ENCODE measurements at places on chromosomes 3 and 15.

DNA sequence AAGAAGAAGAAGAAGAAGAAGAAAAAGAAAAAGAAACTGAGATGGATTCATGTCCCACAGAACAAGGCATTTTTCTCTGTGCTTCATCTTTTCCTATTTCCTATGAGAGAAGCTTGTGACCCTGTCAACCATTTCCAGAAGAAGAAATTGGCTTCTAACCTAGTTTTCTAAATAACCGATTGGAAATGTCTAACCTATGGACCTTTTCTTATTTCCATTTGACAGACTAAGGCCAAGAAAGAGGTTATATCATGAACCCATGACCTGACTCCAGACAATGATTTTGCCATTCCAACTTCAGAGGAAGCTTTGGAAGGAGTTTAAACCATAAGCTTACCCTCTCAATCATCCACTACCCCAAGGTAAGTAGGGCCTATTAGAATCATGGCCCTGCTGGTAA, 16.3 kb upstream of the CSRNP1 start:
- DNase-seq = no peak

DNA sequence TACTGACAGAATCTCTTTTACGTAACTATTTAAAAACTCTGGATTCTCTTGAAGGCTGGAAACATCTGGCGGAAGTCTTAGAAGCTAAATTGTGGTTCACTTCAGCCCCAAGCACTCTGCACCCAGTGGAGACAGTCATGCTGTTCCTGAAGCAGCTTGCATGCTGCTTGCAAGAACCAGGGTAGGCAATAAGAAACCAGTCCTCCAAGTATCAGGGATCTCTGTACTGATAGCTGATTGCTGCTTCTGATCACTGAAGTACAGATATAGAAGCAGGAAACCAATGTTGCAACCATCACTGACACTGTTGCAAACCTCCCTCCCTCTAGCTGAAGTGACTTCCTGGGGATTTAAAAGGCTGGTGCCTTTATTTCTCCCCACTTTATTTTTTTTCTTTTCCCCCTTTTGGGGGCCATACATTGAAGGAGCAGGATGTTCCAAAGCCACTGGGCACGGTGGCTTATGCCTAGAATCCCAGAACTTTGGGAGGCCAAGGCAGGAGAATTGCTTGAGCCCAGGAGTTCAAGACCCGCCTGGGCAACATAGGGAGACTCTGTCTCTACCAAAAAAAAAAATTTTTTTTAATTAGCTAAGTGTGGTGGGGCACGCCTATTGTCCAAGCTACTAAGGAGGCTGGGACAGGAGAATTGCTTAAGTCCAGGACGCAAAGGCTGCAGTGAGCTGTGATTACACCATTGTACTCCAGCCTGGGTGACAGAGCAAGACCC, 15.3 kb downstream of the SPCS1 start:
- no peak for DNase-seq

- no peak for DNase-seq
These were observed 534.2 kb downstream of the NSUN3 start for GRCh38 chr3:94596887-94597566.

- DNase-seq = no peak
These were observed 105.5 kb downstream of the PLD1 start for GRCh38 chr3:171704814-171705213.

- no peak for DNase-seq
These were observed 43.7 kb downstream of the LRRC49 start for GRCh38 chr15:70936326-70936725.

DNA sequence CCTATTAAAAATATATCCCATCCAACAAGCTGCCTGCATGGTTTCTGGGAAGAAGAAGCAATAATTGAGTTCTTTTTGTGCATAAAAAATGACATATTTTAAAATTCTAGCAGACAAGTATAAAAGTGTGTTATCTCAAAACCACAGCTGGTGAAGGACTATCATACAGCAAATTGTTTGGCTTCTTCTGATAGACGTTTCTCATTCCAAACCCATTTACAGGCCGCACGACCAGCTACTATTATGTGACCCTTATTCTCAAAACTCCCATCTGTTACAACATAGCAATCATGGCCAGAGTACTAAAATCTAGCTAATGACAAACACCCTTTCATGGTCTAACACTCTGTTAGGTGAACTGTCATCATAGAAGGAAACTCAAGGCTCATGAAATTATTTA, 21.7 kb downstream of the ETFA start:
- DNase-seq = no peak

DNA sequence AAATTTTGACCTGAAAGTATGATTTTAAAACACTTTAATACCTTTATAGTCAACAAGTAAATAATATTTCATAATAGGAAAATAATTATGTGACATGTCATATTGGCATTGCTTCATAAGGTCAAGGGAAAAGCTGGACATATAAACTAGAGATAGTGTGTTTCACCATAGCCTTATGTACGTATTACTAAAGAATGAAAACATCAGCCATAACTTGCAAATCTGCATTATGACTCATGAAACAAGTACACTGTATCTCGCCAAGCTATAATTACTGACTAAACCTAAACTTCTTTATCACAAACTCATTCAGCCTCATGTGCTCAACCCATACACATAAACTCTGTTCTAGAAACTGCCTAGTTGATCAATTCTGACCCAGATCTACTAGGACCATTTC, 950.1 kb downstream of the FHIT start:
- DNase-seq = no peak

- DNase-seq = no peak
These were observed 499.4 kb upstream of the MDFIC2 start for GRCh38 chr3:70811880-70812279.

DNA sequence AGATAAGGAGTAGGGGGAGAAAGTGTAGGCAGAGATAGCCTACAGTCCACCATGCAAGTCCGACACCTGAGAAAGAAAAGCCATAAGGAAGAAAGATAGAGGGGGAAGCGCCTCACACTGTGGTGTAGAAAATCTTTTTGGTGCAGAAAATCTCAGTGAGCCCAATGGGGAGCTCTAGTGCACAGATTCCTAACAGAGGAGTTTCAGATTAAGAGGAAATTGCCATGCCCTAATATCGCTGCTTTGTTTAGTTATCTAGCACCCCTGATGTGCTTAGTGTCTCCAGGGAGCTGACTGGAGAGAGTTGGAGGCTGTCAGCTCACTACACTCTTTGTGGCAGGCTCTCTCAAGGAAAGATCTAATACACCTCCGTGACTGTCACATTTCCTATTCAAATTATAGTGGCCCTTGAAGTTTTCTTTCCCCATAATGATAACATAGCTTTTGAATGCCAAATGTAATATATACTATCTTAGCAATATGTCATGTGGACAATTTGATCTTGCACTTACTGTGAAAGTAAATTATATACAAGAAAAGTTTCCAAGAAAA, 33.7 kb downstream of the CGGBP1 start:
- no peak for DNase-seq

DNA sequence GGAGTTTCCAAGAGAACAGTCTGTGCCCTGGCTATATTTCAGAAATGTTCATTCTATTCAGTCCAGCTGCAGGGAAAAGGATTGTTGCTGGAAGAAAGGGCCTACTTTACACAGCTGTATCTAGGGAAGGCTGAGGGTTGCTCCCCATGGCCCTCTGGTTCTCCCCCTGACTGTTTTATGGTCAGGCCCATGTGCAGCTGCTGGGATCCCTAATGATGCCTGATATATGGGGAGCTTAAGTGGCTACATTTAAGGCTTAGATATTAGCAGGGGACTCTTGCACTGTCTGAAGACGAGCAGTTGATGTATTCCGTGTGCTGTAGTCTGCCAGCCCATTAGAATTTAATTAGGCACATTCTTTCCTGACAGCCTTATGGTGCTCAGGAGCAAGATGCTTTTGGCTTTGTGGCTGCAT, 72.0 kb downstream of the FAM43A start:
- DNase-seq = no peak

DNA sequence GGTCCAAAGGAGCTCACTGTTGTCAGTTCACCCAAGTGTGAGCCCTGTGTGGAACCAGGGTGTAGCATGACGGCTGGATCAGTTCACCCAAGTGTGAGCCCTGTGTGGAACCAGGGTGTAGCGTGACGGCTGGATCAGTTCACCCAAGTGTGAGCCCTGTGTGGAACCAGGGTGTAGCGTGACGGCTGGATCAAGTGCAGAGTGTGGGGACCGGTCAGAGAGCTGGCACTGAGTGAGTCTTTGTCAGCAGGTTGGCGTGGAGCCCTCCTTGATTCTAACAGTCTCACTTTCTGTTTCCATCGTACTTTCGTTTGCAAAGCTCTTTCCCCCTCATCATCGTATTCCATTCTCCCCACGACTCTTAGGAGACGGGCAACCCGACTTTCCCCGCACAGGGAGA, 57.9 kb upstream of the DLG1 start:
- DNase-seq = no peak

DNA sequence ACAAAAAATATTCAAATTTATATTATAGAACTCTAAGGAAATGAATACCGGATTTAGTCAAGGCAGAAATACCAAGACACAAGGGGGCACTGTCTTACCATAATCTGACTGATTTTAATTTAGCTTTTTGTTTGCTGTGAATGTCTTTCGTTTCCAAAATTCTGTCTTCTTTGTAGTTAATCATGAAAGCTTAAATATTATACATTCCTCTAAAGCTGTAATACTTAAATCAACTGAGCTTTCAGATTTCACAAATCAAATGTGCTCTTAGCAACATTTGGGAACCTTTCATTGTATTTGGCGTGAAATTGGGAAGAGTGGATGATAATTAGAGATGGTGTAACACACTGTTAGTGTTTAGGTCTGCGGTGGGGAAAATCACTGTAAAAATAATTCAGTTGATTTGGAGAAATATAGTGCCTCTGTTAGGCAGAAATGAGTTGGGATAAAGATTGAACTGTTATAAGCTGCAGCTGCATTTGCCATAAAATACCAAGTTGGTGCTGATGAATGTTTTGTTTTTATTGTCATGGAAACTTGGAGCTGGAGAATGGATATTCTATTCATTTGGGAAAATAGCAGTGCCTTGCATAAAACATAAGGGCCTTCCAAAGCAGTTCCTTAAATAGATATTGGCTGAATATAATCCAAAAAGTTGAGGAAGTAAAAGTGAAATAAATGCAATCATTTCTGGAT, 228.2 kb downstream of the TCF12 start:
- no peak for DNase-seq

GRCh38 chr3:152405915-152406802, 137.4 kb downstream of the MBNL1 start:
- no peak for DNase-seq

GRCh38 chr3:51696954-51697353, 9.9 kb upstream of the GRM2 start:
- no peak for DNase-seq

DNA sequence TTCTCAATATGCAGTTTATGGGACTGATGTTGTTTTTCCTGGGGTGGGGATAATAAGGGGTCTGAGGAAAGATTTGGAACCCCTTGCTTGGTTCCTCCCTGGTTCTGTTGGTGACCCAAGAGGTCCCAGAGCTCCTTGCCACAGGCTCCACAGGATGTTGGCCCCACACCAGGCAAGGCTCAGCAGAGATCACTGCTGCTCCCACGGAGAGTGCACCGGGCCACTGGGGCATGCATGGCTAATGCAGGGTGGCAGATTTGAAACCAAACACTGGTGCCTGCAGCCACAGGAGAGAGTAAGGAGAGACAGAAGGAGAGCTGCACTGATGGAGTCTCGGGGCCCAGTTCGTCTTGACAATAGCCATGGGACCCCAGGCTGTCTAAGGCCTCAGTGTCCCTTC, 2.5 kb downstream of the FAM107A start:
- no peak for DNase-seq

GRCh38 chr15:98583771-98584430, 64.4 kb upstream of the IGF1R start:
- DNase-seq = no peak

GRCh38 chr3:197520311-197521276, 35.2 kb downstream of the BDH1 start:
- DNase-seq = no peak

DNA sequence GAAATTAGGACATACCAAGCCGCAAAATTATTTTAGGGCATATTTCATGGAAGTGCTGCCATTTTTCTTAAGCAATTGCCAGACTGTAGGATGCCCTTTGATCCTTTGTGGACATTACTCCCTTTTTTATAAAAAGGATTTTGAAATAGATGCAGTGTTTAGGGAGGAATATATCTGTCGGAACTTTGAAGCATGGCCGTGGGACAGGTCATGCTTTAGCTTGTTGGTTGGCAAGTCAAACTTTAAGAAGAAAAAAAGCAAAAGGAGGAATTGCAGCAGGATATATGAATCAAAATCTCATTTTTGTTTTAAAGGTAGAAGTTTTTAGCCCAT, 122.1 kb downstream of the MCTP2 start:
- no peak for DNase-seq

GRCh38 chr15:47717036-47717612, at the start of gene SEMA6D:
Gene SEMA6D, plus strand, starts transcription at chr15:47717505. Its CDS starts 42,294 bp downstream, at chr15:47759799.
- DNase-seq = no peak

GRCh38 chr15:77013776-77014131, 18.8 kb downstream of the PSTPIP1 start:
- peak; percentile 49 for DNase-seq

DNA sequence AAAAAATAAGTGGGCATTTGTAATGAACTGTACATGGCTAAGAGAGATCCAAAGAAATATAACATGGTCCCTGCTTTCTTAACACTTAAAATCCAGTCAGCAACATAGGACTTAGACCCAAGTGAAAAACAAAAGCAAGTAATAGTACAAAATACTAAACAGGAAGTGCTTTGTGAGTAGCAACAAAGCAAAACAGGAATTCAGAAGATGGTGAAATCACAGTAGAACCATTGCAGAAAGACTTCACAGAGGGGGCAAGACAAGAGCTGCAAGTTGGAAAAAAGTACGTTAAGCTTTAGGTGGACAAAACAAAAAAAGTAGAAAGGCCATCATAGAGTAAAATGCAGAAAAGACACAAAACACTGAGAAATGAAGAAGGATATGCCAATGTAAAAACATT, 116.0 kb downstream of the TBC1D5 start:
- DNase-seq = no peak

- no peak for DNase-seq
These were observed 6.3 kb downstream of the RFT1 start for GRCh38 chr3:53123953-53124352.

DNA sequence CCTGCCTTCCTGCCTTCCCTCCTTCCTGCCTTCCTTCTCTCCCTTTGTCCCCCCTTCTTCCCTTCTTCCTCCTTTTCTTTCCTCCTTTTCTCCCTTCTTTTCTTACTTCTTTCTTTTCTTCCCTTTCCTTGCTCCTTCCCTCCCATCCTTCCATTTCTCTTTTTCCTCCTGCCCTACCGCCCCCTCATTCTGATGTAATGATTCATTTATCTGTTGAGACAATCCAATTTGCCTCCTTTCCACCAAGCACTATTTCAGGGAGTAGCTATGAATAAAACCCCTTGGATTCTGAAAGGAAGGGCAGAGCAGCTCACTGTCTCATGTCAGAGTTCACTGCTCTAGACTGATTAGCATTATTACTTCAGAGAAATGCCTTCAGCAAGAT, 462.6 kb downstream of the PDCD6IP start:
- DNase-seq = no peak

- no peak for DNase-seq
These were observed 12.9 kb upstream of the PAQR5 start for GRCh38 chr15:69285834-69286233.

GRCh38 chr3:197907196-197907595, 42.8 kb upstream of the RPL35A start:
- DNase-seq = no peak

- DNase-seq = no peak
These were observed 190.7 kb downstream of the LSAMP start for GRCh38 chr3:116254541-116254940.
